ENCODE measurements at places on chromosomes 3 and 15. TPM values are rescaled to one million over a fixed set of nuclear protein-coding genes. Genes with fewer than 3 reads are reported as not detected.

The ACTL6A gene
- total RNA-seq = 72.8 TPM

The CLRN1 gene
- not detected for total RNA-seq

The BNC1 gene
- 0.27 TPM for total RNA-seq

The ARNT2 gene
- 9.4 TPM for total RNA-seq

The ITIH1 gene
- not detected for total RNA-seq

The NDN gene
- total RNA-seq = 89.0 TPM

The GRK7 gene
- not detected for total RNA-seq

The TGM5 gene
- total RNA-seq = not detected

The FOXB1 gene
- not detected for total RNA-seq

The POLQ gene
- 10.1 TPM for total RNA-seq

The ARL6 gene
- total RNA-seq = 13.9 TPM

The FBLN2 gene
- total RNA-seq = 452 TPM

The TRH gene
- total RNA-seq = 2.5 TPM

- DNase-seq = no peak
Observed at GRCh38 chr3:4821975-4822374, 157.3 kb upstream of the BHLHE40 start.

GRCh38 chr15:88506628-88507027 is 39.1 kb downstream of the MRPS11 start:
- no peak for DNase-seq

GRCh38 chr15:63121382-63122001 is at the start of gene LACTB:
TSS of gene LACTB (plus strand) at chr15:63121861. CDS start at chr15:63121872, 11 bp downstream.
- peak; percentile 88 for DNase-seq

DNA sequence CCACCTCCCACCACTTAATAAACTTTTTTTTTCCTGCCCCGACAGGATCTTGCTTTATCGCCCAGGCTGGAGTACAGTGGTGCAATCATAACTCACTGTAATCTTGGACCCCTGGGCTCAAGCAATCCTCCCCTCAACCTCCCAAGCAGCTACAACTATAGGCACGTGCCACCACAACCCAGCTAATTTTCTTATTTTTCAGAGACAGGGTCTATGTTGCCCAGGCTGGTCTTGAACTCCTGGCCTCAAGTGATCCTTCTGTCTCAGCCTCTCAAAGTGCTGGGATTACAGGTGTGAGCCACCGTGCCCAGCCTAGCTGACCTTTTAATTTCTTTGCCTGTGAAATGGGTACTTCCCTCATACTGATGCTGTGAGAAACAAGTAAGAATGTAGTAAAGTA is 3.9 kb upstream of the C15orf40 start:
- no peak for DNase-seq

- DNase-seq = peak; percentile 92
Observed at GRCh38 chr3:72186400-72186855, 401.5 kb upstream of the PROK2 start.

GRCh38 chr3:13371100-13372075 is 48.7 kb downstream of the NUP210 start:
- no peak for DNase-seq

DNA sequence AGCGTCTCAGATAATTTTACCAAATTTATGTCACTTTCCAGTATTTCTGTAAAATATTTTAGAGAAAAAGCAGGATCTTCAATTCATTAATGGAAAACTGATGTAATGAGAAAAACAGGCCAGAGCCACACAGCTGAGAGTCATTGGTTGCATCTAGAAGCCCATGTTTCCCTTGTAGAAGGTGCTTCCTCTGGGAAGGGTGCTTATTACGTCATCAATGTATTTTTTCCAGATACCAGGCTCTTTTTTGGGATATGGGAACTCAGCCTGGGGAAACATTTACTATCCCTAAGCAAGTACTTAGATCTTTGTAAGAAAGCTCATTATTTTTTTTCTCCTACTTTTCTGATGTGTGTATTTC is 89.1 kb upstream of the PHLDB2 start:
- peak; percentile 48 for DNase-seq

- no peak for DNase-seq
Observed at GRCh38 chr3:19816631-19817030, 117.4 kb downstream of the EFHB start.

DNA sequence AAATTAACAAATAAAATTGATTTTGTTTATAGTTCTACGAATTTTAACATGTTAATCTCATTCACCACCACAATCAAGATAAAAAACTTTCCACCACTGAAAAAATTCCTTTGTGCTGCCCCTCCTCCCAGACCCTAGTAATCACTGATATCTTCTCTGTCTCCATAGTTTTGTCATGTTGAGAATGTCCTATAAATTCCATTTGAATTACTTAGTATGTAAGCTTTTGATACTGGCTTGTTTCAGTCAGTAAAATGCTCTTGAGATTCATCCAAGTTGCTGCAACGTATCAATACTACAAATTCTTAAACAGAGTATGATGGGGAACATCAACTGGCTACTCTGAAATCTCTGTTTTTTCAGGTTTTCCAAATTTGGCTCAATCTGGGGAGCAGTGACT is 129.6 kb downstream of the CTNNB1 start:
- peak; percentile 53 for DNase-seq

- no peak for DNase-seq
Observed at GRCh38 chr15:90191794-90192509, 9.2 kb upstream of the SEMA4B start.

- no peak for DNase-seq
Observed at GRCh38 chr3:33773637-33774036, 24.8 kb upstream of the PDCD6IP start.

DNA sequence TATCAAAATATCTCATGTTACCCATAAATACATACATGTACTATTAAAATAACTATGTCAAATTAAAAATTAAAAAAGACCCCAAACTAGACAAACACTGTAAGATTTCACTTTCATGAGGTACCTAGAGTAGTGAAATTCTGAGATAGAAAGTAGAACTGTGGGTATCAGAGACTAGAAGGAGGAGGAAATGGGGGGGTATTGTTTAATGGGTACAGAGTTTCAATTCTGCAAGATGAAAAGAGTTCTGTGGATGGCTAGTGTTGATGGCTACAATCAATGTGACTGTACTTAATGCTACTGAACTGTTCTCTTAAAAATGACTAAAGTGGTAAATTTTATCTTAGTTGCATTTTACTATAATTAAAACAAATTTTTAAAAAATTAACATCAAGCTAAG is 36.6 kb downstream of the RFX7 start:
- DNase-seq = no peak

- DNase-seq = no peak
Observed at GRCh38 chr3:191296041-191296541, 33.1 kb upstream of the CCDC50 start.

DNA sequence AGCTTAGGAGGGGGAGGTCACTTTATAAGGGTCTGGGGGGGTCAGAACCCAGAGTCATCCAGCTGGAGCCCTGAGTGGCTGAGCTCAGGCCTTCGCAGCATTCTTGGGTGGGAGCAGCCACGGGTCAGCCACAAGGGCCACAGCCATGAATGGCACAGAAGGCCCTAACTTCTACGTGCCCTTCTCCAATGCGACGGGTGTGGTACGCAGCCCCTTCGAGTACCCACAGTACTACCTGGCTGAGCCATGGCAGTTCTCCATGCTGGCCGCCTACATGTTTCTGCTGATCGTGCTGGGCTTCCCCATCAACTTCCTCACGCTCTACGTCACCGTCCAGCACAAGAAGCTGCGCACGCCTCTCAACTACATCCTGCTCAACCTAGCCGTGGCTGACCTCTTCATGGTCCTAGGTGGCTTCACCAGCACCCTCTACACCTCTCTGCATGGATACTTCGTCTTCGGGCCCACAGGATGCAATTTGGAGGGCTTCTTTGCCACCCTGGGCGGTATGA is at the start of gene RHO:
RHO (plus strand) TSS at position 51 of the 512 bp plus-strand sequence; CDS start at position 146, 95 bp downstream.
- DNase-seq = no peak

DNA sequence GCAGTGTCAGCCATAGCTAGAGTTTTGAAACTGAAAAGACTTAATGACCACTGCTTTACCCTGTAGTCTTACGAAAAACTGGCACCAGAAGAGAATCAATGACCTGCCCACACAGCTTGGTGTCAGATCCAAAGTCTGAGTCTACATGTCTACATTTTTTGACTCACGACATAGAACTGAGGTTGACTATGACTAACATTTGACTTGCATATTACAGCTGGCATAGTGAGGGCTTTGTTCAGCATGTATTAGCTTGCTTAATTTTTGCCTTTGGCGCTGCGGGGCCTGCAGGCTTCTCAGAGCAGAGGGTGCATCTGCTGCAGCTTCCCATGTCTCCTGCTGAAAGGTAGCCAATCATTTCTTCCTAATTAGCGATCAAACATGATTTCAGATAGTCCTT is 167.0 kb downstream of the EBLN2 start:
- DNase-seq = peak; percentile 46

GRCh38 chr3:26622621-26623418 is at the start of gene LRRC3B:
TSS of gene LRRC3B (plus strand) at chr3:26622772. CDS start at chr3:26709673, 86,901 bp downstream.
- no peak for DNase-seq
